ENCODE measurements at places on chromosomes 4 and X. TPM values are rescaled to one million over a fixed set of nuclear protein-coding genes. Genes with fewer than 3 reads are reported as not detected.

- no peak for DNase-seq
- no peaks in the 10 kb centered on the region for H3K27me3 ChIP-seq
- peaks cover 4% of the 10 kb centered on the region for H3K36me3 ChIP-seq
- no peak overlapping the region for H3K4me3 ChIP-seq
- H3K4me1 ChIP-seq: peaks cover 3% of the 10 kb centered on the region
Observed at GRCh38 chrX:42117318-42117717, 194.0 kb upstream of the CASK start.

- H3K27ac ChIP-seq: no peak overlapping the region
- no peak for DNase-seq
- H3K27me3 ChIP-seq: no peaks in the 10 kb centered on the region
- no peaks in the 10 kb centered on the region for H3K36me3 ChIP-seq
- H3K4me3 ChIP-seq: no peak overlapping the region
Observed at GRCh38 chrX:31092476-31092875, 20.6 kb upstream of the FTHL17 start.

The STBD1 gene
- 1.8 TPM for total RNA-seq

- no peaks in the 10 kb centered on the region for H3K36me3 ChIP-seq
- H3K4me1 ChIP-seq: peaks cover 22% of the 10 kb centered on the region
- no peak overlapping the region for H3K27ac ChIP-seq
- H3K27me3 ChIP-seq: peaks cover 7% of the 10 kb centered on the region
Observed at GRCh38 chrX:107678957-107679740, 50.8 kb downstream of the PRPS1 start.

Measured in endothelial cell (in vitro differentiated cells).